ENCODE measurements at places on chromosomes 12 and 14.

- peak; percentile 39 for DNase-seq
Measured at GRCh38 chr14:24298892-24299254, 707 bp downstream of the DHRS1 start.

DNA sequence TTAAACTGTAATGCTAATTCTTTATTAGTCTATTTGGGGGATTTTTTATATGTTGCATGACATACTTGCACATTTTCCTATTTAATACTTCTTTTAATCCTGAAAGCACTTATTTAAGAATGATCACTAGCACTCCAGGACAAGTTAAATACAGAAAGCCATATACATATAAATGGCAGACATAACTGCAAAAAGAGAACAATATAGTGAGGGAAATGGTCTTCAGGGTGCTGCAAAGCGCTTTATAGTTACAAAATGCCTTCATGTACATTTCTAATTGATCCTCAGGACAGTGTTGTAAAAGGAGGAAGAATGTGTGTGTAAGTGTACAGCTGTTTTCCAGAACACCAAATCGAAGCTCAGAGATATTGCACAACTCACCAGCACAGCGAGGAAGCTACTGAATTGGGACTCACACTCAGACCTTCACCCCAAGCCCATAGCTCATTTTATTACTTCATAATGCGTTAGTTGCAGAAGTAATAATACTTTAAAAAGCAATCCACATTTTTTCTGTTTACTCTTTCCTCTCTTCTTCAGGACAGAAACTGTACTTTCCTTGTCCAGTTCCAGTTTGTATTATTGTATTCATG lies 428.2 kb downstream of the RAD51B start:
- DNase-seq, result peak; percentile 71

- no peak for DNase-seq
Measured at GRCh38 chr12:96371790-96372699, 28.2 kb downstream of the CDK17 start.

DNA sequence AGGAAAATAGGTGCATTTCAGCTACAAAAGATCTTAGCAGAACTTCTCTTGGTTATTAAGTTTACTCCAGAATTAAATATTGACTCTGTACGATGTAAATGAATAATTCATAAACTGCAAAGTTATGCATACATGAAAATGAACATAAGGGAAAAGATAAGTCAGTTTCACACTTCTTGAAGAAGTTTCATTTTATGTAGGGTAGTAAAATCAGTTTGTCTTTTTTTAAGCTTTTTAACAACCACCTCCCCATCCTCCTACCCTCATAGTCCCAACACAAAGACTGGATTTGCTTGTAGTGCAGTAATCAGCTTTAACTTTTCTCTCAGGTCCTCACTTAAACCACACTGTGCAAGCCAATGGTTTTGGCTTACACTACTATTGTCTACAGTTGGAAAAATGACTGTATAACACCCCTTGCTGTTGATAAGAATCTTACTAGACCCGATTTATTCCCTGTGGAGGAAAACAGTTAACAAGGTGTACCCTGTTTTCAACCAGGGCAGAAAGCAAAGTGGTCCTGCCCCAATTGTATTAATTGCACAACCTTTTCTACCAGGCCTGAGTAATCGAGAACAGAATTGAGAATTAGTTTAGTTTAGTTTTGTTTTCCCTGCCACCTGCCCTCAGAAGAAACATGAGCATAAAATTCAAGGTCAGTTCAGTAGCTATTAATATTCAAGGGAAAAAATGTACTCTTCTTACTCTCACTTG lies 44.1 kb downstream of the NIN start:
- DNase-seq, result no peak

DNA sequence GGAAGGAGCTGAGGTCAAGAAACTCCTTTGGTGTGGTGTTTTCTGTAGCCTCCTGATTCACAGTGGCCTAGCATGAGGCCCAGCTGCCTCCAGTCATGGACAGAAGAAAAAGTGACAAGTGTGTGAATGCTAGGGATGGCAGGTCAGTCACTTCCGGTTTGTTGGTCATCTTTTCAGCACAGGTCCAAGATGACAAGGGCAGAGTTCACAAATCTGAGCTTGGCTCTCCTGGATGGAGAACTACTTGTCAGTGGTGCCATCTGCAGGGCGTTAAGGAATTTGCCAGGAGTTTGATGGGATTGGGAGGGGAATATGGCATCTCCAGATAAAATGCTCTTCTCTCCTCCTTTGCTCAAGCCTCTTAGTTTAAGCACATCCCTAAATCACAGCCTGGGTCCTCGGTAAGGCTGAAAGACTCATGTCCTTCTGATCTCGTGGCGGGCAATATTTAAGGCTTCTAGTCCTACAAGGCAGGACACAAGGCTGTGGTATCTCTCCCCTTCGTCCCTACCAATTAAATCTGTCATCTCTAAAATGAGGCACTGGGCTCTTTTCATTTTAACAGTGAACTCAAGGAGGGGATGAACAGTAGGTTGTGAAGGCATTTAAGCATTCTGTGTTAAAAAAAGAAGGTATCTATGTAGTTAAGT lies 10.0 kb downstream of the TUBA1B start:
- peak; percentile 80 for DNase-seq

DNA sequence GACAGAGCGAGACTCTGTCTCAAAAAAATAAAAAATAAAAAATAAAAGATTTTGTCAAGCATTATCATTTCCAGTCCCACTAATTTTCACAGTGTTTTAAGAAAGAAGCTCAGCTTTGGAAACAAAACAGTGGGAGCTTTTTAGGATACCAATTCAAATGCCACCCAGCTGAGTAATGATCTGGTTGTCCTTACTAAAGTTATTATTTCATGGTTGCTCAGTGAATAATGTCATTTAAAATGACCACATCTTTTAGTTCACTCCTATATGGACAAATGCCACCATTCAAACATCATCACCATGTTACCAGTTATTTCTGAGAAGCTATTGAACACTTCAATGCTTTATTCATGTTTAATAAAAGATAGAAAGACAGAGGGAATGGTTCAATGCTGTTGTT lies 365.0 kb downstream of the CCER1 start:
- no peak for DNase-seq

DNA sequence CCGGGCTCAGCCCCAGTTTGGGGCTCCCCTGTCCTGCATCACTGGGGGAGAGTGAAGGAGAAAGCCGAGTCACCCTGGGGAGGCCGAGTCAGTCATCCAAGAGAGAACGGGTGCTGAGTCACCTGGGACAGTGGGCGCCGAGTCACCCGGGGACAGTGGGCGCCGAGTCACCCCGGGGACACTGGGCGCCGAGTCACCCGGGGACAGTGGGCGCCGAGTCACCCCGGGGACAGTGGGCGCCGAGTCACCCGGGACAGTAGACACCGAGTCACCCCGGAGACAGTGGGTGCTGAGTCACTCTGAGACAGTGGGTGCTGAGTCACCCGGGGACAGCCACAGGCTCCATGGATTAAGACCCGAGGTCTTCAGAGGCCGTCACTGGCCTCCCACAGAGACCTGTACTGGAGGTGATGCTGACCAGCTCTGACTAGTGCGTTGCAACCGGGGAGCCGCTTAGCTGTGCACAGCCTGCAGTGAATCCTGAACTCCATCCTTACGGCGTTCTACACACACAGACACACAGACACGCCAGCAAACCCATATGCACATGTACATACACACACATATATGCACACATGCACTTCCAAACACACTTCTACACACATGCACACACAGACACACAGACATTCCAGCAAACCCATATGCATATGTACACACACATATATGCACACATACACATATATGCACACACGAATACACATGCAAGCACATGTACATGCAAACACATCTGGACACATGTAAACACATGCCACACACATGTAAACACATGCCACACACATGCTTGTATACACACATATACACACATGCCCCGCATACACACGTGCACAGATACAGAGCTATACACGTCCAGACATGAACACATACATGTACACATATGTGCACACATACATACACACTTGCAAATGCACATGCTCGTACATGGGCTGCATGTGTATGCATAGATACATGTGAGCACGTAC lies 64.9 kb upstream of the GALNT9 start:
- no peak for DNase-seq

GRCh38 chr12:131867891-131868675 lies 26.3 kb upstream of the ULK1 start:
- no peak for DNase-seq

- DNase-seq, result no peak
Measured at GRCh38 chr12:6834873-6835272, 5.9 kb upstream of the GNB3 start.

DNA sequence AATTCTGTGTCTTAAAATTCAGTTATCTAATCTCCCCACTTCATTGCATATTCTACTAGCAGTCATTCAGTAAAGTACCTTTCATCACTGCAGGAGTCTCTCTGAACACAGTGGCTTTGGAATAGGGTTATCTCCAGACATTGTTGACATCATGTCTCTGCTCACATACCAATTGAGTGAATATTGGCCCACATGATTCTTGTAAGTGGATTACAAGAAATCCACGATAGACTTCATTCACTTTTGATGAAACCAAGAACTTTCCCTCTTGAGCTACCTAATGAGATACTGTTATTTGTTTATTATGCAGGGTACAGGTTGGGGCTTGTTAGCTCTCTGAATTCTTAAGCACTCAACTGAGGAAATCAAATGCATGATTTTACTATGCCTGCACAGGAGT lies 284.9 kb downstream of the RAD51B start:
- DNase-seq, result peak; percentile 91

DNA sequence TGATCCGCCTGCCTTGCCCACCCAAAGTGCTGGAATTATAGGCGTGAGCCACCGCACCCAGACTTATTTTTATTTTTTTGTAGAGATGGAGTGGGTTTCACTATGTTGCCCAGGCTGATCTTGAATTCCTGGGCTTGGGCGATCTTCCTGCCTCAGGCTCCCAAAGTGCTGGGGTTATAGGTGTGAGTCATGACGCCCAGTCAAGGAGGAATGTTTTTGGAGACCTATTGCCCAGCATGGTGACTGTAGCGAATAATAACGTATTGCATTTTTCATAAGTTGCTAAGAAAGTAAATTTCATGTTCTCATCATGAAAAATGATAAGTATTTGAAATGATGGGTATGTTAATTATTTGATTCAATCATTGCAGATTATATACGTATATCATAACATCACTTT lies 46.5 kb downstream of the TEAD4 start:
- no peak for DNase-seq

- peak; percentile 31 for DNase-seq
Measured at GRCh38 chr14:32601906-32602305, 272.8 kb downstream of the AKAP6 start.

DNA sequence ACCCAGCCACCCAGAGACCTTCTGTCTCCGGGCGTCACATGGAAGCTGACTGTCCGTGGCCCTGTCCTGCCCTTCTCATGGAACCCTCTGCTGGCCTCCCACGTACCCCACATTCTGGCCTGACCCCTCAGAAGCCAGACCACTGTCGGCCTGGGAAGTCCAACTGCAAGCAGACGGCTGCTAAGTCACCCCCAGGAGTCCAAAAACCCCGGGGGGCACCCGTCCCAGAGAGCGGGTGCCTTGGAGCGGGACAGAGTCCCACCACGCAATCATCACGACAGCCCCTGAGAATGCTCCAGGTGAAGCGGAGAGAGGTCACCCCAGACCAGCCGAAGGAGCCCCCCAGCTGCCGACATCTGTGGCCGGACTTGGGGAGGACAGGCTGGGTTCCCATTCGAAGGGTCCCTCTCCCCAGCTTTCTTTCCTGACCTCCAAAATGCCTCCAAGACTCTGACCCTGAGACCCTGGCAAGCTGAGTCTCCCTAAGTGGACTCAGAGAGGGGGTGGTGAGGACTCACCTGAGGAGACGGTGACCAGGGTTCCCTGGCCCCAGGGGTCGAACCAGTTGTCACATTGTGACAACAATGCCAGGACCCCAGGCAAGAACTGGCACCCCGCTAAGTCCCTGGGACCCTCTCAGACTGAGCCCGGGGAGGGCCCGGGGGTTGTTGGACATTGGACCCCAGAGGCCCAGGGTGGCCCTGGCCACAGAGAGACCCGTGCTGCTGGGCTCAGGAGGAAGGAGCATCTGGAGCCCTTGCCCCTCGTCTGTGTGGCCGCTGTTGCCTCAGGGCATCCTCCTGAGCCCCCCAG lies 337.1 kb downstream of the TMEM121 start:
- no peak for DNase-seq

- no peak for DNase-seq
Measured at GRCh38 chr12:21907948-21908837, 33.0 kb downstream of the ABCC9 start.

DNA sequence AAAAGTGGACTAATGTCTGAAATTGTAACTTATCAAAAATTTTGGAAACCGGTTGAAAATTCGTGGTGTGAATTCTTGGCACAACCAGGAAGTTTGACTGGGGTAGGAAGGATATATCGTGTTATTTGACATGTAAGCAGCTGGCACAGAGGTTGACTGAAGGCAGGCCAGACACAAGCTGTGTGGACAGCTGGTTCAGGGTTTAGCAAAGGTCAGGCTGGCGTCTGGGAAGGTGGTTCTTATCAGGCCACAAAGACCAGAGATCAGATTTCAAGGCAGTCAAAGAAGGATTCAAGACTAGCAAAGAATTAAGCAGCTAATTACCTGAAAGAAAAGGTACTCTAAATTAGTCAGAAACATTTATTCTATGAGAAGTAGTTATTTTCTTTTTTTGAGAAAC lies 450.2 kb upstream of the MDGA2 start:
- DNase-seq, result no peak

- no peak for DNase-seq
Measured at GRCh38 chr12:5792343-5792742, 152.7 kb downstream of the ANO2 start.

- no peak for DNase-seq
Measured at GRCh38 chr12:15801770-15802744, 12.9 kb upstream of the EPS8 start.

- DNase-seq, result no peak
Measured at GRCh38 chr12:104608998-104609397, 152.2 kb downstream of the CHST11 start.

- DNase-seq, result no peak
Measured at GRCh38 chr12:65825507-65826352, 1.4 kb downstream of the HMGA2 start.

GRCh38 chr12:66048835-66049537 lies 81.6 kb downstream of the LLPH start:
- peak; percentile 71 for DNase-seq

- no peak for DNase-seq
Measured at GRCh38 chr12:102680304-102680703, 199.9 kb upstream of the IGF1 start.

DNA sequence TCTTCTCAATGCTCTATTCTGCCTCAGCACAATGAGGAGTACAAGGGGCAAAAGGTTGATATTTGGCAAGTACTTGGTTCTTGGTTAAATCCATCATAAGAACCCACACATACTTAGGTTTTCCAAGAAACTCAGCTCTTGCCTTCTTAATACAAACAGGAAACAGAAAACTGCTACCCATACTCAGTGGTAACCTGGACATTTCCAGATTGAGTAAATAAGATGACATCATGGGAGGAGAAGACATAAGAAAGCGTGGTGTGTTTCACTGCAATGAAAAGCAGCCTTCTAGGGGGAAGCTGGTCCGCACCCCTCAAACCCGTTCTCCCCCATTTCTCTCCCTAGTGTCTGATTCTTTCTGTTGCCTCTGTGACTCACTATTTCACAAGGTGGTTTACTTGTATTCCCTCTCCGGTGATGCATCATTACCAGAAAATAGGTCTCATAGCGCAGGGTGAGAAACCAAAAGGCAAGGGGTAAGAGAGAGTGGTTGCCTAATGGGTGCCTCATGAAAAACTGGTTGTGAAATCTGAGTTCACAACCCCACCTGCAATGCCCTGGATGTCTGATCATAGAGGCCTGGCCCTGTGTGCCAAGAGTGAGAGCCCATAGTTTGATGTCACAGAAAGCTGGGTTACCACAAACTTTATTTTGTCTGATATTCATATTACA lies 326.5 kb upstream of the TBX3 start:
- peak; percentile 15 for DNase-seq

GRCh38 chr12:6383572-6384498 lies at the start of gene LTBR:
Gene LTBR (plus strand): TSS chr12:6384162. CDS start chr12:6384359, 197 bp downstream.
- peak; percentile 96 for DNase-seq

- DNase-seq, result peak; percentile 70
Measured at GRCh38 chr14:73741386-73741875, 27.2 kb upstream of the PNMA1 start.

All from fibroblast of pulmonary artery (primary cell).